ENCODE measurements at places on chromosomes 13 and 19.
A peak's percentile ranks its signal among the peaks of the same experiment; 100 is the strongest.

- DNase-seq: no peak
Observed at GRCh38 chr13:88601949-88602348, 930.8 kb downstream of the SLITRK5 start.

GRCh38 chr19:15045506-15045905, 3.8 kb upstream of the CASP14 start:
- no peak for DNase-seq

DNA sequence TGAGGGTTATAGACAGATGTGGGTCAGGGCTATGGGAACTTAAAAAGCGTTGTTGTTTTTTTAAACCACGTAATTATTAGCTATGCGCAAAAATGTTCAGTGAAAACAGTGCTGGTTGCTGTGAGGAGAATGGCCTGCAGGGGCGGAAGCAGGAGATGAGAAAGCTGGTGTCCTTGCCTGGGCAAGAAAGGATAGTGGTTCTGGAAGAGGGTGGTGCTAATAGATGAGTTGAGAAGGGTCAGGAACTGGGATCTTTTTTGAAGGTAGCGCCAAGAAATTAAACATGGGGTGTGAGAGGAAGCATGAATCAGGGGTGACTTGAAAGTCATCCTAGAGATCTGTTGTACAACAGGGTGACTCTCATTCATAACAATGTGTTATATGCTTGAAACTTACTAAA, 4.8 kb upstream of the SMG9 start:
- no peak for DNase-seq

DNA sequence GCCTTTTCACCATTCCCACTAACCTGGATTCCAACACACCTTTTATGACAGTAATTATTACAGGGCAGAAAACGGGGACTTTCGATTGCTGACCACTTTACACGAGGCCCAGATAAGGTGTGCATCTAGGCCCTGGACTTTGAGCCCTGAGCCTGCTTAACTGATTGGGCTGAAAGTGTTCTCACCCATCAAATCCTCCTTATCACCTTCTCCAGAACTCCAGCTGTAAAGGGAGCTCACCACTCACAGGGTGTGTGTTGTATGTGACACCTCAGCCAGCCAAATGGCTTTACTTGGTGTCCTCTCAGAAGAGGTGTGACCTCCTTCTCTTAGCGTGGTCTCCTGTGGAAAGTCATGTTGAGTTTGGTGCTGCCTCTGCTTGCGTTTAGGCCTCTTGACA, 36.5 kb downstream of the SIPA1L3 start:
- DNase-seq: no peak

DNA sequence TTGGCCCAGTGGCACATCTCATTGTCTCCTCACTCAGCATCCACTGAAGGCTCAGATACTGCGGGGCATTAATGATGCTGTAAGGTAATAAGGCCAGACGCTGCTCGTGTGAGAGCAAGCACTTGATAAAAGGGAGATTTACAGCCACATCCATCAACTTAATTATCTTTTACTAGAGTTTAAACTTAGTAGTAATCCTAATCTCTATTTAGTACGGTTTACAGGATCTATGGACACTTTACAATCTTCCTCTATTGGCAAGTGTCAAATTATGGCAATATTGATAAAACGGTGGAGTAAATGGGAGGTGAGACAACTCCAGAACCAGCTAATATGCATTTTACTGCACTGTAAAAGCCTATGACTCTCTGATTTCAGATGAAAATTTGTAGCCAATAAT, 192.7 kb upstream of the GPR12 start:
- no peak for DNase-seq

DNA sequence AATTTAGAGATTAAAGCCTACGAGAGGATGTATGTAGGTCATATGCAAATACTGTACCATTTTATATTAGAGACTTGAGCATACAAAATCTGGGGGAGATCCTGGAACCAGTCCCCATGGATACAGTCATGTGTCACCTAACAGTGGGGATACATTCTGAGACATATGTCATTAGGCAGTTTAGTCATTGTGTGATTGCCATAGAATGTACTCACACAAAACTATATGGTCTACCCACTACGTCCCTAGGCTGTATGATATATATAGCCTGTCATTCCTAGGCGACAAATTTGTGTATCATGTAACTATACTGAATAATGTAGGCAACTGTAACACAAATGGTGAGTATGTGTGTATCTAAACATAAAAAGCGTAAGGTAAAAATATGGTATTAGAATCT, 62.8 kb downstream of the WDFY2 start:
- no peak for DNase-seq

GRCh38 chr13:41568972-41569351, 111.6 kb downstream of the RGCC start:
- DNase-seq: no peak

GRCh38 chr19:30227661-30228112, 144.5 kb upstream of the ZNF536 start:
- DNase-seq: peak; percentile 40

GRCh38 chr19:2756921-2757881, 17.4 kb upstream of the SLC39A3 start:
- DNase-seq: no peak

GRCh38 chr13:52085421-52085820, 43.5 kb downstream of the NEK5 start:
- no peak for DNase-seq

- DNase-seq: no peak
Observed at GRCh38 chr19:35462476-35462953, 14.5 kb downstream of the FFAR2 start.

- no peak for DNase-seq
Observed at GRCh38 chr13:76723551-76724232, 162.5 kb downstream of the KCTD12 start.

GRCh38 chr13:45373162-45373547, 32.2 kb upstream of the TPT1 start:
- no peak for DNase-seq

DNA sequence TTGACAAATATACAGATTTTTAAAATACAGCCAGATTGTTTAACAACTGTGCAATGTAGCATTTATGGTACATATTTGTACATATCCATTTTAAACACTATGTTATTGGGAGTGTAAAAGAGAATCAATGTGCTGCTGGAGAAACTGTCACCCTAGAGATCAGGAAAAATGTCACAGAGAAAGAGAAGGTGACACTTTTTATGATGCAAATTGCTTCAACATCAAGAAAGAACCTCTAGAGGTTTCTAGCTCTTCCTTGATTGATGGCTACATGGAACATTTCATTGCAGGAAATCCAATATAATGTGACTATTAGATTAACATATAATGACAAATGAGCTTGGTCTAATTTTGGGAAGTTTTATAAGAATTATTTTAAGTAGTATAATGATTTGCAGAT, 1491.2 kb upstream of the PCDH20 start:
- DNase-seq: no peak

- no peak for DNase-seq
Observed at GRCh38 chr13:99375738-99376080, 68.5 kb upstream of the GPR183 start.

- DNase-seq: no peak
Observed at GRCh38 chr13:112363867-112364528, 12.2 kb upstream of the SPACA7 start.

DNA sequence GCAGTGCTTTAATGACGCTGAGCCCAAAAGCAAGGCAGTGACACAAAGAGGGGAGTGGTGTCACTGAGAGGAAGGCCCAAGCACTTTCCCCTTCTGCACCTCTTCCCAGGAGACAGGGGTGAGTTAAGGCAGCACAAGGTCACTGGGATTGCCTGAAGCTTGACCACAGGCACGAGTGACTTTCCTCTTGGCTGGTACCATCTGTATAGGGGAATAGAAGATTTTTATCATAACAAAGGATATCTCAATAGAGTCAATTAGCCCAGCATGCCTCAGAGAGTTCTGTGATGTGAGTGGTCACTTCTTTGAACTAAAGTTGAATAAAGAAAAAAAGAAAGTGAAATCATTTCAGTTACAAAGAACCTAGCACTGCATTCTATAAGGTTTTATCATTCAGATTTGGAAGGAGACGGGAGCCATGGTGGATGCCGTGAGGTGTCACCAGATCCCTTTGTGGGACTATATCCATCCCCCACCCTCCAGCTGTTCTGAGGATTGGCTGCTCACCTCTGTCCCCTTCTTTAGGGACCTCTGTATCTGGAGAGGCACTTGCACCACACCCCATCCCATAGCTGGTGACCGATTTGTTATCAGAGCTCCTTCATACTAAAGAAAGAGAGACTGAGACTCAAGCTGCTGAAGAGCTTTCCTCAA, 291.2 kb downstream of the DCT start:
- DNase-seq: no peak

- DNase-seq: no peak
Observed at GRCh38 chr13:59203855-59204254, 959.9 kb downstream of the DIAPH3 start.

- DNase-seq: no peak
Observed at GRCh38 chr19:39372047-39372802, 18.7 kb downstream of the PAF1 start.

DNA sequence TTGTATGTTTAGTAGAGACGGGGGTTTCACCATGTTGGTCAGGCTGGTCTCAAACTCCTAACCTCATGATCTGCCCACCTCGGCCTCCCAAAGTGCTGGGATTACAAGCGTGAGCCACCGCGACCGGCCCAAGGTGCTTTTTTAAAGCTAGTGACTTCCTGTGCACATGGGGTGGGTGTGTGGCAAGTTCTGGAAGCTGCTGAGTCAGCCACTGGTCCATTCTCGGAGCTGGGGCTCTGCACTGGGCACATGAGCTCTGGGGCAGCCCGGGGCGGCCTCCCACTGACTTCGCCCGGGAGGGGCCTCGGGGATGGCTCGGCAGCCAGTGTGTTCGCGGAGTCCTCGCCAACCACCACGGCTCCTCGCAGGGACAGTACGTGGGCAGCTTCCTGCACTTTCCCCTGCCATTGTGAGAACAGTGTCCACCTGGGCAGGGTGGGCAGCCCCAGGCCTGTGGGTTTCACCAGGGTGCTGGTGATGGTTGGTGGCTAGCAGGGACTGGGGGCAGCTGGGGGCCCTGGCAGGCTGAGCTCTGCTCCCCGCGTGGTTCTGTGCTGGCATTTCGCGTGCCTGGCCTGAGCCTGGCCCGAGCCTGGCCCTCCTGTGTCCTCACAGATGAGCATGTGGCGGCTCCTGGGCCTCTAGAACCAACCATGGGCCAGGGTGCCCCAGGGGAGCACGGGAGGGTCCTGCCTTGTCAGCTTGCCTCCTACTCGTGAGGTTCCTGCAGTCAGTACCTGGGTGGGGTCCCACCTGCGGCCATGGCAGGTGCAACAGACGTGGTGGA, 12.2 kb downstream of the CBARP start:
- DNase-seq: no peak

GRCh38 chr13:46951516-46951915, 54.7 kb upstream of the HTR2A start:
- no peak for DNase-seq

DNA sequence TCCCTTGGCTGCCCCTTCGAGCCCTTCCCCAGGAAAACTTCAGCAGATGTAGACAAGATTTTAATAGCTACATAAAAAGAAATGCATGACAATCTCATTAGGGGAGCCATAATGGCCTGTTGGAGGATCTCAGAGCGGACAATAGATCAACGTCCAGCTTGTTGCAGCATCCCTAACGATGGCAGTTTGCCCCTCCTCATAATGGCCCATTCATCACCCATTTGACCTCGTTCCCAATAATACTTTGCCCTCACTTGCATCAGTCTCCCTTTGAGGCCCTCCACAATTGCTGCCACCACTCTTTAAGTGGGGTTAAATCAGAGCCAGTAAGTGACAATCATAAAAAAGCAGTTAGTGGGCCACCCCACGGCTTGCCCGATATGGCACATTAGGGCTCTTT, 84.7 kb upstream of the PCDH8 start:
- no peak for DNase-seq

DNA sequence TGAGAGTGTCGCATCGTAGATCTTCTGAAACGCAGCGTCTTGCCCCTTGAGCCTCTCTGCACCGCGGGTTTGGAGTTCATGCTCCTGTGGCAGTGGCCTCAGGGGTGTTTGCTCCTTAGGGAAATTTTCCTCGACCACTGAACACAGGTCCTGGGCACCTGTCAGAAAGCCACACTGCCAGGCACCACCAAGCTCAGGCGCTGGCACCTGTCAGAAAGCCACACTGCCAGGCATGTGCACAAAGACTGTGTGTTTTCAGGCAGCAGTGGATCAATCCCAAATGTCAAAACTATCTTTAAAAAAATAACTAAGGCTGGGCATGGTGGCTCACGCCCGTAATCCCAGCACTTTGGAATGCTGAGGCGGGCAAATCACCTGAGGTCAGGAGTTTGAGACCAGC, 87.1 kb downstream of the ATP11A start:
- DNase-seq: no peak
